Activated naive CD4-positive, alpha-beta T cell treated with anti-CD3 and anti-CD28 coated beads, Interleukin-2, amount 10 ng/mL, durations not matched to agents 7 days and 5 days (primary cell): ENCODE measurements at places on chromosomes 5 and 9.
A peak's percentile ranks its signal among the peaks of the same experiment; 100 is the strongest.

GRCh38 chr5:73716284-73716808 is 90.3 kb downstream of the ARHGEF28 start:
- peaks cover 13% of the 10 kb centered on the region for H3K27me3 ChIP-seq
- H3K27ac ChIP-seq: no peak overlapping the region
- H3K36me3 ChIP-seq: no peaks in the 10 kb centered on the region
- H3K4me1 ChIP-seq: no peaks in the 10 kb centered on the region

- H3K4me1 ChIP-seq: peaks cover 52% of the 10 kb centered on the region
- H3K27ac ChIP-seq: peak overlapping the region; percentile 86
- H3K4me3 ChIP-seq: peak overlapping the region; percentile 77
Observed at GRCh38 chr9:110048976-110049698, 158.8 kb downstream of the C9orf152 start.

- DNase-seq: no peak
- peak overlapping the region; percentile 38 for H3K4me3 ChIP-seq
- peaks cover 14% of the 10 kb centered on the region for H3K36me3 ChIP-seq
- peak overlapping the region; percentile 86 for H3K27ac ChIP-seq
Observed at GRCh38 chr5:157167214-157167621, 1.2 kb upstream of the GARIN3 start.

DNA sequence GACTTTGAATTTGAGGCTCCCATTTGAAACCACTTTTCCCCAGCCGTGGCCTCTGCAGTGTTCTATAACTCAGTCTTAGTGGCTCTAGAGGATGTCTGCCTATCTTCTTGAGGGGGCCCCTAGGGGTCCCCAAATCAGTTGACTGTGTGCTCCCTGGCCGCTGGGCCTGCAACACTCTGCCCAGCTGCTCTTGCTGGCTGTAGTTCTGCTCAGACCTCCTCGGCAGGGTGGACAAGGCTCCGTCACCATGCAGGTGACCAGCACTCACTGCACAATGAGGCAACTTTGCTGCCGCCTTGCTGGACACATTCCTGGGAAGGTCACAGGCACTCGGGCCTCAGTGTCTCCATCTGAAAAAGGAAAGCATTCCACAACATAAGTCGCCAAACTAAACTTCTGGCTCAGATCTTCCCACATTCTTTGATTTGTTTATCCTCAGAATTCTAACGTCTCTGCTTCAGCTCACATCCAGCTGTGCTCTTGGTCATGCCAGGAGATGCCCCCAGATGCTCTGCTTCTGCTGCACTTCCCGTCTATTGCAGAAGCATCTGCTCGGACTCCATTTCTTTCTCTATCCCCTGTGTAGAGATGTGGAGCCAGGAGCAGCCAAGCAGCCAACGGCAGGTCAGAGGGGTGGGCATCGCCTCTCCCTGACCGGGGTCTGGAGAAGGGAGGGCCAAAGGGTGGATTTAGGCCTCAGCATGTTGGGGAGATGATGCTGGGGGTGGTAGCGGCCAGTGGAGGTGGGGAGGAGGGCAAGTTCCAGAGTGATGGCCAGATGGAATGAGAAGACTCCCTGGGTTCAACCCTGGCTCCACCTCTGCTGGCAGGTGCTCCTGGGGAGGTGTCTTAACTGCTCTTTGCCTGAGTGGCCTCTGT is 133.6 kb downstream of the MVB12B start:
- no peak for DNase-seq
- H3K4me3 ChIP-seq: no peak overlapping the region
- no peaks in the 10 kb centered on the region for H3K4me1 ChIP-seq
- H3K36me3 ChIP-seq: no peaks in the 10 kb centered on the region

GRCh38 chr9:106816524-106816923 is 46.4 kb upstream of the ZNF462 start:
- no peaks in the 10 kb centered on the region for H3K36me3 ChIP-seq
- no peak for DNase-seq
- H3K4me1 ChIP-seq: no peaks in the 10 kb centered on the region
- H3K4me3 ChIP-seq: no peak overlapping the region

GRCh38 chr5:35679357-35679756 is 61.7 kb downstream of the SPEF2 start:
- H3K4me1 ChIP-seq: peaks cover 29% of the 10 kb centered on the region
- peaks cover 3% of the 10 kb centered on the region for H3K36me3 ChIP-seq
- peak; percentile 24 for DNase-seq
- no peaks in the 10 kb centered on the region for H3K27me3 ChIP-seq
- H3K27ac ChIP-seq: peak overlapping the region; percentile 22

GRCh38 chr9:81822967-81823366 is 105.3 kb upstream of the SPATA31D4 start:
- H3K4me1 ChIP-seq: no peaks in the 10 kb centered on the region
- no peaks in the 10 kb centered on the region for H3K27me3 ChIP-seq
- no peak overlapping the region for H3K4me3 ChIP-seq
- DNase-seq: no peak

DNA sequence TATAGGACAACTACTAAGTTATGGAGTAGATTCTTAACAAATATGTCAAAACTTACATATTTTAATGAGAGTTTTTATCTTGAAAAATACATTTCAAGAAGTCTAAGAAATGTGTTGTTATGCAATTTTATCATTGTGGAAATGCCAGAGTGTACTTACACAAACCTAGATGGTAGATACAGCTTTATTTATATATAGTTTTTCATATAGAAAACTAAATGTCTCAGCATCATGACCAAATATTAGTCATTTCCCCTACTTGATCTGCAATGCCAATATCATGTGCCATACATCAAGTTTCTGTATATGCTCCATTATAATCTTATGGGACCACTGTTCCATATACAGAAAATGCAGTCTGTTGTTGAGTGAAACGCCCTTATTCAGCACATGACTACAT is 28.7 kb downstream of the CAST start:
- no peaks in the 10 kb centered on the region for H3K27me3 ChIP-seq
- peaks cover 13% of the 10 kb centered on the region for H3K36me3 ChIP-seq
- H3K4me3 ChIP-seq: no peak overlapping the region
- H3K4me1 ChIP-seq: peaks cover 9% of the 10 kb centered on the region
- no peak for DNase-seq

DNA sequence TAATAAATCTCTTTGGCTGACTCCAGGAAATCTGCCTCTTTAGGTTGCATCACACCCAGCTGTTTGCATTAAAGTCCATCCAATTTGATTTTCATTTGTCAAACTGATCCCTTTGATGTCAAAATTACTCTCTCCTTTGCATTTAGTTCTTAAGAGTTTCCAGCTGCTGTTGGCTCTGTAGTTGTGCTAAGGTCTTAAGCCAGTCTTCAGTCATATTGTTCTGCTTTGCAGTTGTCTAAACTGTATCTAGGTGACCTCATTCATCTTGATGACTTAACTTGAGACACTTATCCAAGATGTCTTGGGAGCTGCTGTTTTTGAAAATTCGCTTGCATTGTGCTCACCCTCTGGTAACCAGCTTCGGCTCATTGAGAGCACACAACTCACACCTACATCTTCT is 386.9 kb upstream of the TLE4 start:
- no peaks in the 10 kb centered on the region for H3K36me3 ChIP-seq
- H3K4me3 ChIP-seq: no peak overlapping the region
- no peaks in the 10 kb centered on the region for H3K4me1 ChIP-seq
- DNase-seq: no peak

- H3K36me3 ChIP-seq: no peaks in the 10 kb centered on the region
- H3K27ac ChIP-seq: no peak overlapping the region
- peaks cover 3% of the 10 kb centered on the region for H3K4me1 ChIP-seq
- no peak for DNase-seq
Observed at GRCh38 chr5:173568128-173568527, 48.3 kb downstream of the BOD1 start.

GRCh38 chr5:124870070-124870469 is 123.6 kb upstream of the ZNF608 start:
- no peak overlapping the region for H3K4me3 ChIP-seq
- no peak overlapping the region for H3K27ac ChIP-seq
- no peak for DNase-seq
- no peaks in the 10 kb centered on the region for H3K36me3 ChIP-seq
- H3K4me1 ChIP-seq: no peaks in the 10 kb centered on the region

DNA sequence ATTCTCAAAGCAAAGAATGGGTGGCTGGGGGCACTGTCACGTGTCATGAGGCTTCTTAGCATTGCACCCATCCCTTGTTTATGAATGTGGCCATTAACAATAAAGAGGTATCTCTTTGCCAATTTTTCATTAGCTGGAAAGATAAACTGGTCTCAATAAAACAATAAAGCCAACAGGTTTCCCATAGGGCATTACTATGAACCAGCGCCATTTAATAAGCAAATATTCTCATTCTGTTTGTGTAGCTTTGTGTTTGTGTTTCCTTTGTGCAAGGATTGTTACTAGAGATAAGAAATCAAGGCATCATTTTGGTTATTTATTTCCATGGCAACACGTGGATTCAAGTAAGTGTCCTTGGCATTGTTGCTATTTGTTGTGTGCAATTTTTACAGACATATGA is 37.6 kb upstream of the CAST start:
- DNase-seq: no peak
- H3K36me3 ChIP-seq: no peaks in the 10 kb centered on the region
- peaks cover 11% of the 10 kb centered on the region for H3K4me1 ChIP-seq
- H3K27me3 ChIP-seq: peaks cover 15% of the 10 kb centered on the region
- H3K27ac ChIP-seq: no peak overlapping the region

GRCh38 chr9:88748566-88749261 is 213.7 kb downstream of the NXNL2 start:
- H3K36me3 ChIP-seq: no peaks in the 10 kb centered on the region
- no peak overlapping the region for H3K27ac ChIP-seq
- DNase-seq: no peak
- H3K4me1 ChIP-seq: no peaks in the 10 kb centered on the region
- H3K4me3 ChIP-seq: no peak overlapping the region

DNA sequence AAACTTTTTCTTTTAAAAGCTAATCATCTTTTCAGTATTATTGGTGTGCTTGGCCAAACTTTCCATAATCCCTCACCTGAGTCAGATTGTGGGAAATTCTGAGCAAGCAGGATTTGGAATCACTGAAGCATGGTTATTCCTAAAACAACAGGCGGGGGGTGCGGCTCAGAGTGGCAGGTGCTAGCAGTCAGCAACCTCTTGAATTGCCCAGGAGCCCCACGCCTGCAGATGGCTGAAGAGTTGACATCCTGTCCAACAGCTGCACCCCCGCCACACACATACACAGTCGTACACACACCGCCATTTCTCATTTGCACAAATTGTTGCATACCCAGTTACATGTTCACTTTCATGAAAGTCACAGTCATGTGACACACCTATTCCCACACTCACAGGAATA is 96.6 kb downstream of the LHX2 start:
- H3K27me3 ChIP-seq: peaks cover 13% of the 10 kb centered on the region
- no peak for DNase-seq
- H3K4me1 ChIP-seq: no peaks in the 10 kb centered on the region
- H3K36me3 ChIP-seq: no peaks in the 10 kb centered on the region
- no peak overlapping the region for H3K27ac ChIP-seq
- H3K4me3 ChIP-seq: no peak overlapping the region

GRCh38 chr9:22105005-22105722 is 96.1 kb upstream of the CDKN2B start:
- H3K4me1 ChIP-seq: peaks cover 56% of the 10 kb centered on the region
- H3K4me3 ChIP-seq: no peak overlapping the region
- no peak for DNase-seq
- H3K27ac ChIP-seq: peak overlapping the region; percentile 20
- H3K27me3 ChIP-seq: no peaks in the 10 kb centered on the region
- peaks cover 42% of the 10 kb centered on the region for H3K36me3 ChIP-seq
